Gastroesophageal sphincter (tissue), 4 donors: ENCODE measurements at places on chromosomes 12 and 14. TPM values are rescaled to one million over a fixed set of nuclear protein-coding genes. Genes with fewer than 3 reads are reported as not detected.

OASL gene
- 0.31 TPM for total RNA-seq

AMDHD1 gene
- 1.0 TPM for total RNA-seq

POTEM gene
- not detected for total RNA-seq

GPRC5D gene
- total RNA-seq, result not detected

CCDC88C gene
- 10.1 TPM for total RNA-seq

CCDC196 gene
- total RNA-seq, result not detected

HOXC5 gene
- 3.3 TPM for total RNA-seq

CLEC2A gene
- total RNA-seq, result not detected

SLC38A4 gene
- 0.23 TPM for total RNA-seq
